ENCODE measurements at places on chromosomes 7 and 10. TPM values are rescaled to one million over a fixed set of nuclear protein-coding genes. Genes with fewer than 3 reads are reported as not detected.

The SPDYE16 gene
- not detected for total RNA-seq

The SPDYE6 gene
- total RNA-seq, result not detected

The NPY gene
- total RNA-seq, result not detected

The AP3M1 gene
- 3.5 TPM for total RNA-seq

The DHTKD1 gene
- 6.4 TPM for total RNA-seq

The ADAP1 gene
- total RNA-seq, result 26.6 TPM

The ZNF365 gene
- total RNA-seq, result not detected

The CNTNAP2 gene
- 18.2 TPM for total RNA-seq

- H3K36me3 ChIP-seq, result no peaks in the 10 kb centered on the region
- H3K4me3 ChIP-seq, result no peak overlapping the region
- H3K27me3 ChIP-seq, result no peaks in the 10 kb centered on the region
- no peaks in the 10 kb centered on the region for H3K4me1 ChIP-seq
- H3K27ac ChIP-seq, result peak overlapping the region; percentile 74
- no peak for DNase-seq
Measured at GRCh38 chr7:33923440-33924229, 18.3 kb downstream of the BMPER start.

- H3K36me3 ChIP-seq, result no peaks in the 10 kb centered on the region
- H3K4me3 ChIP-seq, result no peak overlapping the region
- H3K27ac ChIP-seq, result no peak overlapping the region
- H3K4me1 ChIP-seq, result no peaks in the 10 kb centered on the region
- DNase-seq, result no peak
- no peaks in the 10 kb centered on the region for H3K27me3 ChIP-seq
Measured at GRCh38 chr7:91135703-91136430, 128.4 kb upstream of the FZD1 start.

DNA sequence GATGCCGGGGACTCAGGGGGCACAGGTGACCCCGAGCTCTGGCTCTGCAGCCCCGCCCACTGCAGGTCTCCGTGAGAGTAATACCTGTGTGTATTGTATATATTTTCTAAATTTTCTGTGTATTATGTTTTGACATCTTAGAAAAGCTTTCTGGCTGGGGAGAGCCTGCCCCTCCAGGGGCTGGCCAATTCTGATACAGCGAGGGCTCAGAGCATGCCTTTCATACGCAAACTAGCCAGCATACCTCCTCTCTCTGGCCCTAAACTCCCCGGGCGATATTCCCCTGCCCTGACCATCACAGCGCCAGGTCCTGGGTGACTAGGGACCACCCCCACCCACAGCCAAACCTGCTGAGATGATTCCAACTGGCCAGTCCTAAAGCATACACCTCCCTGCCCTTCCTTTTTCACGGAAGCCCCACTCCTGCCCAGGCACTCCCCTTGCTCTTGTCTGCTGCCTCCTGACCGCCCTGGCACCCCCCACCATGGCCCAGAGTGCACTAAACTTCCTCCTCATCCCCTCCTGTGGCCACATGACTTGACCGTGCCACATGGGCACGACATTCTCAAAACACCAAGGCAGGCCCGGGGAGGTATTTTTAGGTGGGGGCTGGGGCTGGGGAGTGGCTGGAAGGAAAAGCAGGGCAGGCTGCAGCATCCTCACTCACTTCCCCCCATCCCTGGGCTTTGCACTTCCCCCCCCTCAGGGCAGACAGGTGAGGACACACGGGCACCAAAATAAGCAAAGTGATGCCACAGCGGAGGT is 61.5 kb downstream of the INSIG1 start:
- no peak overlapping the region for H3K4me3 ChIP-seq
- no peaks in the 10 kb centered on the region for H3K4me1 ChIP-seq
- no peaks in the 10 kb centered on the region for H3K27me3 ChIP-seq
- H3K27ac ChIP-seq, result no peak overlapping the region
- no peaks in the 10 kb centered on the region for H3K36me3 ChIP-seq
- no peak for DNase-seq

DNA sequence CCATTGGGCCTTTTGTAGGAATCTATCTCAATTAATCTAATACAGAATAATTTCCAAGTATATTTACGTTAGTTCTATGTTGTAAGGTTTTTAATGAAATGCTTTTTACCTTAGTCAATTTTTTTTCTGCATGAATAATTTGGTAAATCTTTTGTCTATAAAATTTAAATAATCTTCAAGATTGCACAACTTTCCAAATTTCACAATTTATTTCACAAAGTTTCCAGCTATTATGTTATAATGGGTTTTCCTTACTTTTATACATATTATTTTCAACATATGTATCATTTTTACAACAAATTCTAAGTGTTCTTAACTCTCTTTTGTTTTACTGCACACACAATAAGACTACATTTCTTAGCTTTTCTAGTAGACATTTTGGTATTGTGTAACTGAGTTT is 470.7 kb downstream of the ETV1 start:
- no peaks in the 10 kb centered on the region for H3K4me1 ChIP-seq
- no peaks in the 10 kb centered on the region for H3K27me3 ChIP-seq
- no peak overlapping the region for H3K4me3 ChIP-seq
- H3K36me3 ChIP-seq, result no peaks in the 10 kb centered on the region
- DNase-seq, result no peak

- no peaks in the 10 kb centered on the region for H3K27me3 ChIP-seq
- no peak for DNase-seq
- H3K4me1 ChIP-seq, result no peaks in the 10 kb centered on the region
- H3K27ac ChIP-seq, result no peak overlapping the region
Measured at GRCh38 chr7:137695942-137696341, 150.8 kb downstream of the DGKI start.

DNA sequence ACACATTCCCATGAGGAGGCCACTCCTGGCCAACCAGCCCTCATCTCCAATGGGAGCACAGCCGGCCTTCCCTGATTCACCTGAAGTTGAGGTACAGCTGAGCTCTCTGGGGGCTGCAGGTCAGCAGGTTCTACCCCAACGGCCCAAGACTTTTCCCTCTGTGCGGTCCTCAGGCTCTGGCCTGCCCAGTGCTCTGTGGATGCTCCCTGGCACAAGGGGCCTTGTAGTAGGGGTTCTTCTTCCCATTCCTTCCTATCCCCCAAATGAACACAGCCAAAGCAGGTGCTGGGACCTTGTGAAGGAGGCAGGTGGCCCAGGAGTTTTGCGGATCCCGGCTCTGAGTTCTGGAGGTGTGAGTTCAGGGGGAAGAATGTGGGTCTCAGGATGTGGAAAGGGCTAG is 72.2 kb downstream of the PLXNA4 start:
- no peaks in the 10 kb centered on the region for H3K27me3 ChIP-seq
- no peak overlapping the region for H3K4me3 ChIP-seq
- H3K36me3 ChIP-seq, result peaks cover 11% of the 10 kb centered on the region
- DNase-seq, result no peak
- H3K27ac ChIP-seq, result no peak overlapping the region

DNA sequence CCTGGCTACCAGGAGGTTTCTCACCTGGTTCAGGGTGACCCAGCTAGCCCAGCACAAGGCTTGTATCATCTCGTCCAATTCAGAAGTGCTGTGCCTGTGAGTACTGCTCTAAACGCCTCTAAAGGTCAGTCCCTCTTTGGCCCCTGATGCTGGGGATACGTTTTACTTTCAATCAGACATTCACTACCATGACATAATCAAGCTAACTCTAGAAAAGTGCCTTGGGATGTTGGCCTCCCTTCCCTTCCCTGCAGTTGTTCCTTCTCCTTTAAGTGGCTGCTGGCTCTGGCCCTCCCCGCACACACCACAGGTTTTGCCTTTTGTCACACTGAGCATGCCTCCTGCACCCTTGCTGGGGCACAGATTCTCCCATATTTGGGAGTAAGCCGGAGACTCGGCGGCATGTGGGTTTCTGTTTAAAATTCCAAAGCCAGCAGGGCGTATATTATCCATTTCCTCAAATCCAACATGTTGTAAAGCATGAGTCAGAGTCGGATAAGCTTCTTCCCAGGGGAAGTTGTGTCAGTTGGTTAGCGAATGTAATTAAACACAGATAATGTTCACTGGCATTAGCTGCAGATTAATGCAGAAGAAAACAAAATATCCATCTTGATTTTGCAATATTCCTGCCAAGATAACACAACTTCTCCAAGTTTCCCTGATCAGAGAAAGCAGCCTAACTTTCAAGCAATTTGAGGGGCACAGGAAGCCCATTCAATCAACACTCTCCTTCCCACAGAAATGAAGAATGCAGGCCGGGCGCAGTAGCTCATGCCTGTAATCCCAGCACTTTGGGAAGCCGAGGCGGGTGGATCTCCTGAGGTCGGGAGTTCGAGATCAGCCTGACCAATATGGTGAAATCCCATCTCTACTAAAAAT is 31.8 kb upstream of the VCL start:
- peak overlapping the region; percentile 88 for H3K27ac ChIP-seq
- no peaks in the 10 kb centered on the region for H3K27me3 ChIP-seq
- peak; percentile 57 for DNase-seq
- no peak overlapping the region for H3K4me3 ChIP-seq
- H3K36me3 ChIP-seq, result no peaks in the 10 kb centered on the region

- no peaks in the 10 kb centered on the region for H3K27me3 ChIP-seq
- H3K4me1 ChIP-seq, result peaks cover 29% of the 10 kb centered on the region
- no peak for DNase-seq
Measured at GRCh38 chr7:102396710-102397019, 502 bp downstream of the PRKRIP1 start.

- no peaks in the 10 kb centered on the region for H3K36me3 ChIP-seq
- no peaks in the 10 kb centered on the region for H3K27me3 ChIP-seq
- H3K4me1 ChIP-seq, result no peaks in the 10 kb centered on the region
- H3K27ac ChIP-seq, result no peak overlapping the region
- DNase-seq, result peak; percentile 12
Measured at GRCh38 chr7:70926666-70927065, 205.3 kb upstream of the GALNT17 start.

DNA sequence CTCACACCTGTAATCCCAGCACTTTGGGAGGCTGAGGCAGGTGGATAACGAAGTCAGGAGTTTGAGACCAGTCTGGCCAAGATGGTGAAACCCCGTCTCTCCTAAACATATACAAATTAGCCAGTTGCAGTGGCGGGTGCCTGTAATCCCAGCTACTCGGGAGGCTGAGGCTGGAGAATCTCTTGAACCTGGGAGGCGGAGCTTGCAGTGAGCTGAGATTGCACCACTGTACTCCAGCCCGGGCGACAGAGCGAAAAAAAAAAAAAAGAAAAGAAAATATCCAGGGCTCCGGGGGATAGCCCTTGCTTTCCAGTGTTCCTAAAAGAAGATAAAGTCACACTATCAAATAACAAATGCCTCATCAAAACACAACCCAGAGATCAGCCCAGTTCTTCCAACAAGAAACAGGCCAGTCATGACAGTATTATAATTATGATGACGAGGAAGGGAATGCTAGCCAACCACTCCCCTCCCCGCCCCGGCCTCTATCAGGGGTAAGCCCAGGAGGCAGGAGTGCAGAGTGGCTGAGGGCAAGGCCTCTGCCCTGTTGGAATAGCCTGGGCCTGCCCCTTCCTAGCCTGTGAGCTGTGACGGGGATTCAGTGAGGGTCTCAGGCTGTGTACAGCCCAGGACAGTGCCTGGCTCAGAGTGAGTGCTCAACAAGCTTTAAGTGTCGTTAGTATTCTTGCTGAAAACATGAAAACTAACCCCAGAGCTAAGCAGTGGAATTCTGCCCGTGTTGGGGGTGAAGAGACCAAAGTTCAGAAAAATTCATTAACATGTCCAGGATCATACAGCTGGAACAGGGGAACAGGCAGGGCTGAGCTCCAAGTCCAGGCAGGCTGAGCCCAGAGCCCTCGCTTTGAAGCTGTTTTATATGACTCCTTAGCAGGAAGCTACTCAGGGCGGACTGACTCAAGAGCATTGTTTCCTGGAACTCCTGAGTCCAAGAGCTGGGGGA is 54.3 kb downstream of the FAM241B start:
- DNase-seq, result peak; percentile 30
- peaks cover 25% of the 10 kb centered on the region for H3K27me3 ChIP-seq
- H3K27ac ChIP-seq, result no peak overlapping the region
- no peaks in the 10 kb centered on the region for H3K36me3 ChIP-seq
- peaks cover 31% of the 10 kb centered on the region for H3K4me1 ChIP-seq
- H3K4me3 ChIP-seq, result no peak overlapping the region

- no peak for DNase-seq
- H3K27ac ChIP-seq, result no peak overlapping the region
- no peaks in the 10 kb centered on the region for H3K27me3 ChIP-seq
- no peaks in the 10 kb centered on the region for H3K36me3 ChIP-seq
- no peaks in the 10 kb centered on the region for H3K4me1 ChIP-seq
Measured at GRCh38 chr10:55065185-55065584, 264.2 kb upstream of the PCDH15 start.

GRCh38 chr10:114782666-114783065 is 38.9 kb upstream of the FHIP2A start:
- peaks cover 7% of the 10 kb centered on the region for H3K4me1 ChIP-seq
- DNase-seq, result no peak
- no peak overlapping the region for H3K4me3 ChIP-seq
- H3K27me3 ChIP-seq, result no peaks in the 10 kb centered on the region
- H3K27ac ChIP-seq, result no peak overlapping the region

DNA sequence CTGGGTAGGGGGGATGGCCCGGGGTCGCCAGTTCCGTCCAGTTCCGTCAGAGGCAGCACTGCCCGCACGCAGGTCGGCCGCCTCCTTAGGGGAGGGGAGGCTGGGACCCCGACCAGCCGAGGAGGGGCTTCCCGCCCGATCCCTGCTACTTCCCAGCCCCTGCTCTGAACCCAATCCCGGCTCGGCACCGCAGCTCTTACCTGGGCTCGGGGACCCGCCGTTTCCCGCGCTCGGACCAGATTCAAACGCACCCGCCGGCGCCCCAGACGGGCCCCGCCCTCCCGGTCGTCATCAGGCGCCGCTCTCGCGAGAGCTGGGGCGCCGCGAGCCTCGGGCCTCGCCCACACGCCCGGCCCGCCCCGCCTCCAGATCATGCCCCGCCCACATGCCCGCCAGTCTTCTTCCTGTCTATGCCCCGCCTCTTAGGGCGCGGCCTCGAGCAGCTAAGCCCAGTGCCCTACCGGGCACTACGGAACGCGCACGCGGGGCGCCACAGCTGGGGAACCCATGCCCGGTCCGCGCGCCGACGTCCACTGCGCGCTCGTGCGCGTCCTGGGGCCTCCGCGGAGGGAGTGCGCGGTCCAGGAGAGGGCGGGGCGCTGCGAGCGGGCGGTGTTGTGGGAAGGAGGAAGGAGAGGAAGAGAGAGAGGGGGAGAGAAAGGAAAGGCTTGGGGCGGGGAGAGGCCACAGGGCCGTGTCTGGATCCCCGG is at the start of gene NCAPG2:
TSS of gene NCAPG2 (minus strand) at position 281 of the 710 bp plus-strand sequence. CDS start 2,905 bp downstream, outside the sequence.
- H3K36me3 ChIP-seq, result no peaks in the 10 kb centered on the region
- peak within 1 kb of the TSS; percentile 79 for H3K4me3 ChIP-seq
- peak; percentile 99 for DNase-seq

Measured in stomach (tissue), 19 donors.